ENCODE measurements at places on chromosomes 6 and 20.

DNA sequence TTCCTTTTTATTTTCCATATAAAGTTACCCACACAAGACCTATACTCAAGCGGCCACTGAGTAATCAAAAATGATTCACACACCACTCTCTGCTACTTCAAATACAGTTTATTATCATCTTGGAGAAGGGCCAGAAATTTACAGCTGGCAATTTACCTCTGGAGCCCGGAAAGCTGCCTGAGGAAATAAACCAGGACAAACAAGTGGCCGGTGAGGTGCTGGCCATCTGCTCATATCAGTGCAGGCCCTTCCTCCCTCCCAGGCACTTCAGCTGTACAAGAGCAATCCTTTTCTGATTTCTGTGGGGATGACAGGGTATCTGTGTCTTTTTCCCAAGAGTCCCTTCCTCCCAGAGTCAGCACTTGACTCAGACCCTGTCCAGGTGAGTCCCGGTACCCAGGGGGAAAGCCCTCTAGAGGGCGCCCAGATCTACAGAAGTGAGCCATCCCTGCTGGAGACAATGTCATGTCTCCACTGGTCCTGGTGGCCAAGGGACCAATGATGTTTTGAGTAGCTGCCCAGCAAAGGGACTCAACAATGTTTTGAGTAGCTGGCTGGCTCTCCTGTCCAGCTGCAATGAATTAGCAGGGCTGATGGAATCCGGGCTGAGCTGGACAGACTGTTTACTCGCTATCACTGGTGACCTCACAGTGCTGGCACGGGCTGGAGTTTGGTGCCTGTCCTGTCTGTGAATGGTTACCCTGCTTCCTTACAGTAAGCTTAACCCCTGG lies 23.6 kb downstream of the LRP11 start:
- peak; percentile 94 for DNase-seq

GRCh38 chr6:7554533-7555275 lies 13.2 kb downstream of the DSP start:
- no peak for DNase-seq

GRCh38 chr6:69875715-69876114 lies 9.4 kb downstream of the COL19A1 start:
- no peak for DNase-seq

- no peak for DNase-seq
Observed at GRCh38 chr20:33753763-33754162, 22.0 kb downstream of the ZNF341 start.

DNA sequence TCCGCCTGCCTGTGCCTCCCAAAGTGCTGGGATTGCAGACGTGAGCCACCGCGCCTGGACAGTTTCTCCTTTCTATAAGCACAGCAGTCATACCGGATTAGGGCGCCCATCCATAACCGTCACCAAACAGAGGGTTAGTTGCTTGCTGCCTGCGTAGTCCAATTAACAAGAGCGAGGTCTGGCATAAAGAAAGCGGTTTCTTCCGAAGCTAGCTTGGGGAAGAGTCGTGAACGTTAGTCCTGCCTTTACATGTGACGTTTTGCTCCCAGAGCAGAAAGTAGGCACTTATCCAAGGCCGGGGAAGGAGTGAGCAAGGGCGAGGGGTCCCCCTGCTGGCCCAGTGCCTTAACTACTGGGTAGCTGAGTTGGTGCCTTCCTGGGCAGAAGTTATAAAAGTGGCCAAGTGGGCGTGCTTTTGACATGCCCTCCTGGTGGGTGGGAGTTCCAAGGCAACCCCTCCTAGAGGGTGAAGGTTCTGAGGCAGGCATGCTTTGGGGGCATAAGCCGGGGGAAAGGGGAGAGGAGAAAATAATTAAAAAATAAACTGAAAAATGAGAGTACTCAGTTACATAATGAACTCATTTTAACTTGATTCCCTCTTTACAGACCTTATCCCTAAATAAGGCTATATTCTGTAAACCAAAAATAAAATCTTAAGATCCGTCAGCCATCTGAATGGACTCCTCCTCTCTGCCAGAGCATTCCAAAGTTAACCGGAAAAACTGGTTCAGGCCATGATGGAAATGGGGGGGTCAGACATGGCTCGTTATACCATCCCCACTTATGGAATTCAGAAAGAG lies 88.0 kb downstream of the FAM217A start:
- DNase-seq, result peak; percentile 95

GRCh38 chr6:32167761-32168262 lies 3.4 kb downstream of the EGFL8 start:
- no peak for DNase-seq

- DNase-seq, result no peak
Observed at GRCh38 chr6:23097566-23097965, 528.2 kb downstream of the HDGFL1 start.

GRCh38 chr20:5928836-5929715 lies 21.3 kb downstream of the TRMT6 start:
- DNase-seq, result no peak

DNA sequence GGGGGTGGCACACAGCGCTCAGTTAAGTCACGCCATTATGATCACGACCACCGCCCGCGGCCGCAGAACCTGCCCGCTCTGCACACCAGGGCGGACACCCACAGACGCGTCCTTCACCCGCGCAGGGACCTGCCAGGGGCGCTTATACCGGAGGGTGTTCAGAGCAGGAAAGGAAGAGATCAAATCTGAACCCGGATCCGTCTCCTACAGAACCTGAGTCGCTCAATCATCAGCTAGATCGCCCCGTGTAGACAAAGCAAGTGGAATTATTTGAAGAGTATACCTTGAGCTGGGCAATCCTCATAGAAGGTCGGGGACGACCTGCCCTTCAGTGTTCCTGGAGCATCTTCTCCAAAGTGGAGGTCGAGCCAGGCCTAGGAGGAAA lies 14.4 kb upstream of the ZNF217 start:
- DNase-seq, result no peak

DNA sequence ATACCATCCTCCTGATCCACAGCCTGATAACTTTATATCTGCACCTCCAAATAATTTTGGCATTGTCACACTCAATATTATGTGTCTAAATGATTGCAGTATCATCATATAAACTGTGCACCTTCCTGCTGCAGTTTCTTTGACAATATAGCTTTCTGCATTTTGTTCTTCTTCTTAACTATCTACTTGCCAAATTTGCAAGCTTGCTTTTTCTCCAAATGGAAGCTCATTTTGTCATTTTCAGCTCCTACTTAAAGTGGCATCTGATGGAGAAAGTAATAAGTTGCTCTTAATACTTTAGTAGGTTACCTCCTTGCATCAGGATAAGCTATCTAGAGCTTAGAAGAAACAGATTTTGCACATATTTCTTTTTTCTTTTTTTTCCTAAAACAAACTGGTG lies 74.0 kb upstream of the DEFB112 start:
- DNase-seq, result no peak

- DNase-seq, result peak; percentile 25
Observed at GRCh38 chr20:24469116-24469893, at the start of gene SYNDIG1. Gene SYNDIG1, plus strand, starts transcription at chr20:24469629. Its CDS starts 73,469 bp downstream, at chr20:24543098.

- no peak for DNase-seq
Observed at GRCh38 chr6:153328194-153328593, 197.1 kb upstream of the RGS17 start.

GRCh38 chr6:25487012-25487411 lies 165.0 kb upstream of the SCGN start:
- DNase-seq, result no peak

- DNase-seq, result no peak
Observed at GRCh38 chr20:25282034-25282781, 34.3 kb downstream of the PYGB start.

DNA sequence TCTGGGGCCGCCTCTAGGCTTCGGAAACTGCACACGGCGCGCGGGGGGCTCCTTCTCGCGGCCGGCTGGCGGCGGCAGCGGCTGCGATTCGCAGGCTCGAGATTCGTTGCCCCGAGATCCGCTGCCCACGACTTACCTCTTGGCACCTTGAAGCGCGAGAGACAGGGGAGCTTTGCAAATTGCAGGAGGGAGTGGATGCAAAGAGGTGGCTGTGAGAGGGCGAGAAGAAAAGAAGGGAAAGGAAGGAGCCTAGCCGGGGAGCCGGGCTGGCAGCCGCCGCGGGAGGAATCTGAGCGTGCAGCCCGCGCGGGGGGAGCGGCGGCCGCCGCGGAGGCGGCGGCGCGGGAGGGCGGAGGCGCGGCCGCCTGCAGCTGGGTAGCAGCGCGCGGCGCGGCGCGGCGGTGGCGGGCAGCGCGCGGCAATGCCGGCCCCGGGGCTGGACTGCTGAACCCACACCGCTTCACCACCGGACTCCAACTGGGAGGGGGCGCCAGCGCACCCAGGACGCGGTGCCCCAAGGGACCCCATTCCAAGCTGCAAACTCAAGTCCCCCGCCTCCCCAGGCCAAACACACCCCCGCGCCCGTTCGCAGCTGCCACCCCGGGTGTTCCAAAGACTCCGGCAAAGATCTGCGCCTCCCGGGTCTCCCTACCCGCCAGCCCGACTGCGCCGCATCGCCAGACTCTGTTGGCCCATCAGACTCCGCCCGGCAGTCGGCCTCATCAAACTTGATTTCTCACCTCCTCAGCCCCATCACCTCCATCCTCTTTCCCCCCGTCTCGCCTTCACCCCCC lies 44.2 kb upstream of the SUPT3H start:
- DNase-seq, result peak; percentile 82

DNA sequence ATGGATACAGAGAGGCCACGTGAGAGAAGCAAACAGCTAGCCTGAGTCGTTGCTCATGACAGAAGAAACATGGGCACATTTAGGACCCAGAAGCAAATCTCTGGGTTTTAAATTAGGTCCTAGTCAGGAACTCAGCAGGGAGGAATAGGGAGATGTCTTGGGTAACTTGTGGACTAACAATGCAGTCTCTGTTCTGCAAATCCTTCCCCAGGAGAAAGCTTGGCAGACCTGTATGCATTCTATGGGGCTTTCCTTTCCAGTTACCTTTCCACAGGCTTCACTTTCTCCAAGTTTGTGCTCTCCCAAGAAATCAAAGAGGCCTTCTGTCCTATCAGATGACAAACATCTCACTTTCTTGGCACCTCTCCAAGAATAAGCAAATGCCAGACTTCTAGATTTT lies 47.2 kb upstream of the PLCB4 start:
- DNase-seq, result peak; percentile 34

- DNase-seq, result no peak
Observed at GRCh38 chr6:105836889-105837288, 249.2 kb upstream of the PRDM1 start.

GRCh38 chr20:63855363-63856097 lies 5.8 kb upstream of the ABHD16B start:
- no peak for DNase-seq

DNA sequence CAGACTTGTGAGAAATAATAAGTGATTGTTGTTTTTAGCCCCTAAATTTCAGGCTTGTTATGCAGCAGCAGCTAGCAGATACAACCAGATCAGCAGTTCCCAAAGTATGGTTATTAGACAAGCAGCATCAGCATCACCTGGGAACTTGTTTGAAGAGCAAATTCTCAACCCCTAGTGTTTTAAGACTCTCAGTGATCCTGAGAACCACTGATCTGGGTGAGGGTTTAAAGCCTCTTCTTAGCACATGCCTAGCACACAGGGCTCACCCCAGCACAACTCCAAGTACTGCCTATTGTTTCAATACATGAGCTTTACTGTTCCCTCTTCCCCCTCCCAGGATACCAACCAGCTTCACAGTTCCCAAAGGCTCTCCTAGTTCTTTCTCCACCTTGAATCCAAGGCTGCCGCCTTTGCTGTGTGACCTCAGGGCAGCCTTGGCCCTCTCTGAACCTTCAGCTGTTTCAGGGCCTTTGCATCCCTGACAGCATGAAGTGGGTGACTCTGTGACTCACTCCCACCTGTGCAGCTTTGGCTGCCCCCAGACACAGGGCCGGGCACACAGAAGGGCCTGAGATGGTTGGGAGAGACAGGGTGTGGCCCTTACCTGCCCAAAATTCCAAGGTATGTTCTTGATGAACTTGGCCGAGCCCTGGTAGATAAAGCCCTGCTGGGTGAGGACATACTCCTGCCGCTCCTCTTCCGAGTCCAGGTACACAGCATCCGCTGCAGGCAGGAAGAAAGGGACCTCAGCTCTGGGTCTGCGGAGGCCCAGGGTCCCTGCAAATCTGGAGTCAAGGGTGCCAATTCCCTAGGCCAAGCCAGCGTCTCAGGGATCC lies 14.5 kb downstream of the TGM2 start:
- DNase-seq, result no peak

Measured in adipocyte (in vitro differentiated cells).